ENCODE measurements at places on chromosomes 2 and 18.

GRCh38 chr18:11887328-11888128, 20.6 kb downstream of the MPPE1 start:
- no peak for DNase-seq

DNA sequence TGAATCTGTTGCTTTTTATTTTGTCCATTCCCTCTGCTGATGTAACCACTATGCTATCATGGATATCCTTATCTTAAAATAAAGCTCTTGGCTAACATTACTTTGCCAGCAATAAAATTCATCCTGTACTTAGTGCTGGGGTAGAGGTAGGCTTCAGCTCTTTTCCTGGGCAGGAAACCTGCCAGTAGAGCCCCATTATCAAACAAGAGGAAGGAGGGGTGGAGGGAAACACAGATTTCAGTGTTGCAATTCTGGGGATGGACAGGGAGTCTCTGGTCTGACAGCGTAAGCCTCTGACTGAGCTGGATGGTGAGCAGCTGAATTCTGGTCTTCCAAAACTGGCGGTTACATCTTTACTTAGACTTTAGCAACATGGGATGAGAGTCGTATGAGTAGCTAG, 47.5 kb downstream of the CASP8 start:
- DNase-seq, result no peak

GRCh38 chr2:219851169-219851568, 223.7 kb downstream of the SLC4A3 start:
- DNase-seq, result no peak

- DNase-seq, result no peak
Observed at GRCh38 chr2:39913648-39914461, 134.8 kb upstream of the THUMPD2 start.

GRCh38 chr2:207895274-207895860, 125.7 kb upstream of the FZD5 start:
- DNase-seq, result no peak

GRCh38 chr18:615092-615521, 18.3 kb downstream of the CLUL1 start:
- no peak for DNase-seq

GRCh38 chr2:9247786-9248185, 41.2 kb downstream of the ASAP2 start:
- no peak for DNase-seq

GRCh38 chr2:199738727-199739412, 112.1 kb downstream of the FTCDNL1 start:
- no peak for DNase-seq

DNA sequence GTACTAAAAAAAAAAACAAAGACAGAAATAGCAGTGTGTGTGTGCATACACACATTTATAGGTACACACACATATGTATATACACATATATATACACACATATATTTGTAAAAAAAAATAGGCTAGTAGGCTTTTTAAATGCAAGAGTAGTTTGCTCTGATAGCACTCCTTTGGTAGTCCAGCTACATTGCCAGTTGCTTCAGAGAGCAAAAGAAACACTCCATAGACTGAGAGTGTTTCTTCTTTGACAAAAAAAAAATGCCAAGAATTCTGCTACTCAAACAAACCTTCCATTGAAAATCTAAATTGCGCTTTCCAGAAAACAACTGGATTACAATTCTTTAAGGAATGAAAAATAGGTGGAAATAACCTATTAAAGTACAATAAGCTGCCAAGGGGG, 365.9 kb upstream of the GALNT5 start:
- DNase-seq, result no peak

GRCh38 chr2:238433941-238434845, 7.5 kb downstream of the ASB1 start:
- no peak for DNase-seq

DNA sequence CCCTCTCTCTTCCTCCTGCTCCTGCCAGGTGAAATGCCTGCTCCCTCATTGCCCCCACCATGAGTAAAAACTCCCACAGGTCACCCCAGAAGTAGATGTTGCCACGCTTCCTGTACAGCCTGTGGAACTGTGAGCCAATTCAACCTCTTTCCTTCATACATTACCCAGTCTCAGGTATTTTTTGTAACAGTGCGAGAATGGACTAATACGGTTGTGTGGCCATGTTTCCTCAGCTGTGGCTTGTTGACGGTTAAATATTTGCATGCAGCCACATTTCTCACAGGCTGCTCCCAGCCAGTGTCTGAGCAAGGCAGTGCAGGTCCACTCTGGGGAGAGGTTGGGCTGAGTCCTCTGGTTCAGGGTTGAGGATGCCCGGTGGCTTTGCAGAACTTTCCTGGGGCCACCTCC, 27.8 kb upstream of the COPS8 start:
- DNase-seq, result no peak

- DNase-seq, result no peak
Observed at GRCh38 chr2:238233625-238234024, 6.2 kb downstream of the HES6 start.

DNA sequence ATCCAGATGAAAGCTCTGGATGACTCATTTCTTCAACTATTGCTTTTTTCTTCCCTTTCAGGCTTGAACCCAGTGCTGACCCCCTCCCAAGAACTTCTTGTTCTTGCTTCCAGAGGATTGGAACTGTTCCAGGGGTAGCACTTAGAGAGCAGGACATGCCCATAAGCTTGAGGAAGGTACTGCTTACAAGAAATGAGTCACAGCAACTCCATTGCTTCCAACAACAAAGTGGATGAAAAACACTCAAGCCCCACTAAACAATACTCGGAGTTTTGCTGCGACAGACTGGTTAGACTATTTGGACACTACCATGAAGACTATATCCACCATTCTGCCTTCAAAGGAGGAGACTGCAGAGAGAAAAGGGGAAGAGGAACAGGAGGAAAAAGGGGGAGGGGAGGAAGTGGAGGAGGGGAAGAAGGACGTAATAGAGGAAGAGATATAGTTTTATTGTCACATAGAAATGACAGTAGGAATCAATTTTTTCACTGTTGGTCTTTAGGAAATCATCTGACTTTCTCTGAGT, 1.6 kb upstream of the EPC2 start:
- DNase-seq, result no peak

GRCh38 chr2:224532931-224533330, 52.2 kb downstream of the CUL3 start:
- DNase-seq, result no peak

Data from NCI-H1436 treated with DMSO at 0.1 percent for 48 hours (cell line).